CD8-positive, alpha-beta T cell (primary cell): ENCODE measurements at places on chromosomes 5 and 9.

DNA sequence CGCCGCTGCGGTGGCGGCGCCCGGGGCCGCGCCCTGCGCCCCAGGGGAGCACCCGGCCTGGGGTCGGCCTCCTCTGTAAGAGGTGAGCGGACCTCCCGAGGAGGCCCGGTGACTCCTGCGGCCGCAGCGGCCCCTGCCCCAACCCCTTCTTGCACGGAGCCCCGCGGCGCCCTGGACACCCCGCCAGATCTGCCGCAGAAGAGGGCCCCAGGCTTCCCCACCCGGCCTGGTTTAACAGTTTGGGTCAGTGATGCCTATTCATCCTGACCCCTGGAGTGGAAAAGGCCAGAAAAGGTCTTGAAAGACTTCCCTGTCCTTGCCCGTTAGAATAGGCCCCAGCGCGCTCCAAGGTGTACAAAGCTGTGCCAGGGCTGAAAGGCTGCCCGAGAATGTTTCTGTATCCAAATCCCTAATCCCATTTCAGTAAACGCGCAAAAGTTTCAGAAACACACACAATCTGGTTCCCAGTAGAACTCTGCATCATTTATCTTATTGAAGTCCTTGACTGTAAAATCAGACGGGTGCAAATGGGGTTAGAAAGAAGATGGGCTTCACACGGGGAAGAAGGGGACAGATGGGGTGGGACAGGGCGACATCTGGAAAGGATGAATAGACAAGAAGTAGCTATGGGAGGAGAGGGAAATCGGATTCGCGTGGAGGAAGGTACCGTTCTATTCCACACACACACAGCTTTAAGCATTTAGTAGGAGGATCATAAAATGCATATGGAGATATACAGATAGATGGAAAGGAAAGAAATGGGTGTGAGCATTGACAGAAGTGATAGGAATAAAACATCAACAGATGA lies 1.1 kb upstream of the SSBP2 start:
- DNase-seq = peak; percentile 4

DNA sequence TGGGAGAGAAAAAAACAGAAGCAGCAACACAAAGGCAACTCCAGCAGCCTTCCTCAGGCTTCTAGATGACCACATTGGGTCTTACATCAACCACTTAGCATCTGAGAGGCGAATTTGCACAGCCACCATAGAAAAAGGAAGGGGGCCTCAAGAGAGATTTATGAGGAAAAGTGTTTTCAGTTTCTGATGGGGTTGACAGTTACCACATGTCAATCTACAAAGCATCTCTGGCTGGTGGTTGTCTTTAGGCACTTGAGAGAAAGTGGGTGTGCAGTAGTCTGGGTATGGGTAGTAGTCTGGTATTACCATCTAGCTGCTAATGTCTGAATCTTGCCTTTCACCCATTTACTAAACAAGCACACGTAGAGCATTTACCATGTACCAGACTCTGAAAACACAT lies 137.5 kb downstream of the BAAT start:
- no peak for DNase-seq

GRCh38 chr5:98962587-98962986 lies 33.8 kb upstream of the CHD1 start:
- DNase-seq = no peak

- no peak for DNase-seq
These were observed 3.9 kb upstream of the PLPP1 start for GRCh38 chr5:55538661-55539060.

DNA sequence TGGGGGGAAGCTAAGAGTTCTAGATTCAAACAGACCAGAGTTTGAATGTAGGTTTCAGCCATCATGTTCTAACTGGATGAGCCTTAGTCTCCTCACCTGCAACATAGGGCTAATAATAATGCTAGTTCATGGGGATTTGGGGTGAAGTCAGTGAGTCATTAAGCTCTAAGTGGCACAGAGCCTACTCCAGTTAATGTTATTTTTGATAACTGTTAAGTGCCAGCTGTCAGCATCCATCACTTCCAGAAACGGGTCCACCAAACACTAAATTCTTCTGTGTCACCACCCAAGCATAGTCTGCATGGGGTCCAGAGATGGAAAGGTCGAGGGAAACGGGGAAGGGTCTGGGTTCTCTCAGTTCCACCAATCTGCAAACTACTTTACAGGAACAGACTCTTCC lies 1.8 kb upstream of the TSC1 start:
- no peak for DNase-seq

DNA sequence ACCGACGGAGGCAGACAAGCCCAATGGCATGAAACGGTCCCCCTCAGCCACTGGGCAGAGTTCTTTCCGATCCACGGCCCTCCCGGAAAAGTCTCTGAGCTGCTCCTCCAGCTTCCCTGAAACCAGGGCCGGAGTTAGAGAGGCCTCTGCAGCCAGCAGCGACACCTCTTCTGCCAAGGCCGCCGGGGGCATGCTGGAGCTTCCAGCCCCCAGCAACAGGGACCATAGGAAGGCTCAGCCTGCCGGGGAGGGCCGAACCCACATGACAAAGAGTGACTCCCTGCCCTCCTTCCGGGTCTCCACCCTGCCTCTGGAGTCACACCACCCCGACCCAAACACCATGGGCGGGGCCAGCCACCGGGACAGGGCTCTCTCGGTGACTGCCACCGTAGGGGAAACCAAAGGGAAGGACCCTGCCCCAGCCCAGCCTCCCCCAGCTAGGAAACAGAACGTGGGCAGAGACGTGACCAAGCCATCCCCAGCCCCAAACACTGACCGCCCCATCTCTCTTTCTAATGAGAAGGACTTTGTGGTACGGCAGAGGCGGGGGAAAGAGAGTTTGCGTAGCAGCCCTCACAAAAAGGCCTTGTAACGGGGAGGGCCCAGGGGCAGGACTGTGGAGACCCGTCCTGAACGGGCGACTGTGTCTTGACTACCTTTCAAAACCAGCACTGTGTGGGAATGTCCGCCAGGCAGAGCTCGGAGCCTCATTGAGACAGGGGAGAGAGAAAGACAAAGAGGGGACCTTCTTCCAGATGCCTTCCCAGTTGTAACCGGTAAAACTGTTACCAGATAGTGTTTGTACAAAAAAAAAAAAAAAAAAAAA lies 29.9 kb downstream of the CD180 start:
- peak; percentile 77 for DNase-seq

DNA sequence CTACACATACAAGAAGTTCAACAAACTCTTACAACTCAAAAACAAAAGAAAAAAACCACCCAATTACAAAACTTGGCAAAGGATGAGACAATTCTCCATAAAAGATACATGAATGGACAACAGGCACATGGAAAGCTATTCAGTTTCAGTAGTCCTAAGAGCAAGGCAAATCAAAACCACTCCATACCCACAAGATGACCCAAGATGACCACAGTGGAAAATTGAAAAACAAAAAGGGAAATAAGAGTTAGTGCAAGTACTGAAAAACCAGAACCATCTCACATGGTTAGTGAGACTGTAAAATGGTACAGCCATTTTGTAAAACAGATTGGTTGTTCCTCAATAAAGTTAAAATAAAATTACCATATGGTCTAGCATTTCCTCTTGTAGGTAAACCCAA lies 287.1 kb upstream of the CDH9 start:
- DNase-seq = no peak

GRCh38 chr5:168865968-168866367 lies 286.8 kb upstream of the PANK3 start:
- no peak for DNase-seq

DNA sequence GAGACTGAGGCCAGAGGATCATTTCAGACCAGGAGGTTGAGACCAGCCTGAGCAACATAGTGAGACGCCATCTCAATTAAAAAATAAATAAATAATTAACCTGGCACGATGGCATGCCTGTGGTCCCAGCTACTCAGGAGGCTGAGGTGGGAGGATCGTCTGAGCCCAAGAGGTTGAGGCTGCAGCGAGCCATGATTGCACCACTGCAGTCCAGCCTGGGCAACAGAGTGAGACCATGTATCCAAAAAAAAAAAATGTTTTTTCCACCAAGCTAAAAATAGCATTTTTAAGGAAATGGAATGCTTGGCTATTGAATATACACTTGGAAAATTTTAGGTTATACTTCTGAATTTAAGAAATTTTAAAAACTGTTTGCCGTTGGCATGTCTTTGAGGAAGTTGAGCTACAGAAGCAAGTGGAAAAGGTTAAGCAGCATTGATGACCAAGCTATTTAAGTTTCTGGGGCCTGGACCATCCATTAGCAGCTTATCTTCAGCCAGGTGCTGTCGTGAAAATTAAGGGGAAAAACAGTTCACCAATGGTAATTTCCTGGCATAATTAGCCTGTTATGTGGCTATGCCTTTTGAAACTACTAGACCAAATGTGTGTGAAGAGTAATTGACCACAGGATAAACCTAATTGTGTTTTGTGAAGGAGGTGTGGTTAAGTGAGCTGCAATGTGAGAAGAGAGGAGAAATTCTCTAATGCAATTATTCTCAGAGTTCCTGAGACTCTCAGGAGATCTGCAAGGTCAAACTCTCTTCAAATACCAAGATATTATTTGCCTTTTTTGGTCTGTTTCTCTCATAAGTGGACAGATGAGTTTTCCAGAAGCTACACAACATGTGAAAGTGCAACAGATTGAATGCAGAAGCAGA lies 21.0 kb downstream of the F2R start:
- DNase-seq = no peak

- DNase-seq = no peak
These were observed 206.4 kb upstream of the EGFLAM start for GRCh38 chr5:38051711-38052511.

GRCh38 chr5:893137-893506 lies 438 bp downstream of the TRIP13 start:
- no peak for DNase-seq

DNA sequence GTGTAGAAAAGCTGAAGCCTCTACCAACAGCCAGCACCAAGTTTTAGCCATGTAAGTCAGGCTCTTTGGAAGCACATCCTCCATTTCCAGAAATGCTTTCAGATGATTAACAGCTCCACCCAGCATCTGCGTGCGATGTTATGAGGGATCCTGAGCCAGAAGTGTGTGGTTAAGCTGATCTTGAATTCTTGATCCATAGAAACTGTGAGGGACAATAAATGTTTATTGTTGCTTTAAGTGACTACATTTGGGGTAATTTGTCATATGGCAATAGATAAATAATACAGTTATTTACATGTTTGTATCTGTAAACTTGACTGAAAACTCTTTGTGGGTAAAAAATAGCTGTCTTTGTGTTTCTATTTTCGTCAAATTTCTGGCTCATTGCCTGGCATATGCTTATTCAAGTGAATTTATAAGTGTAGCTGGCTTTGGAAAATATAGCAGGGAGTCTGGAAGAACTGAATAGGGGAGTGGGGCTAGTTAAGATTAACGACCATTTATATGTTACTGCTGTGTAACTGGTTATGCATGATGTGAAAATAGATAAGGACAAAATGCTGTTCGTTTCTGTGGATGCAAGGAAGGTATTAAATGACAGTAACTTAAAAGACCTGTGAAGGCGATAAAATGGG lies 234.1 kb downstream of the LRRC70 start:
- no peak for DNase-seq

- DNase-seq = no peak
These were observed 7.7 kb upstream of the SLC35D2 start for GRCh38 chr9:96391021-96391765.

DNA sequence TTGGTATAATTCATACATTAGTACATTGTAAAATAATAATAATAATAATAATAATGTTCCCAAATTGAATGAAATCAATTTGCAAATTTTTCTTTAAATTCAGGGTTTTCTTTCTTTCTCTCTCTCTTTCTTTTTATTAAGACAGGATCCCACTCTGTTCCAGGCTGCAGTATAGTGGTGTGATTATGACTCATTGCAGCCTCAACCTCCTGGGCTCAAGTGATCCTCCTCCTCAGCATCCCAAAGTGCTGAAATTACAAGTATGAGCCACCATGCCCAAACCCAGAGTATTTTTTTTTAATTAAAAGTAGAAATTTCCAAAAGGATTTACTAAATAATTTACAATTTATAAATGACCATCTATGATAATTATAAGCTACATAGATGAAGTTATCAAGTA lies 117.7 kb downstream of the HOMER1 start:
- no peak for DNase-seq

DNA sequence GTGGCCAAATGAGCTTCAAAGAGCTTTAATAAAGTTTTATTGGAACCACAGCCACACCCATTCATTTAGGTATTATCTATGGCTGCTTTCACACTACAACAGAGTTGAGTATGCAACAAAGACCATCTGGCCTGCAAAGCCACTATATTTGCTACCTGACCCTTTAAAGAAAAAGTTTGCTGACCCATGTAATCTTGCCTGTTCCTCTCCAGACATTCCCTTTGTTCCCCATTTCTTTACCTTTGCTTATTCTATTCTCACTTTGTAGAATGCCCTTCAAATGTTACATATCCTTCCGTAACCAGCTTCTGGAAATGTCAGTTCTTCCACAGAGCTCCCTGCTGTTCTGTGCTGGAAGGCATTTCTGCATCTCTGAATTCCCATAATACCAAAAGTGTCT lies 320.2 kb downstream of the TLE1 start:
- no peak for DNase-seq

GRCh38 chr9:77251050-77251449 lies 73.7 kb downstream of the VPS13A start:
- no peak for DNase-seq

- no peak for DNase-seq
These were observed 14.2 kb upstream of the FRRS1L start for GRCh38 chr9:109181284-109181683.

- DNase-seq = no peak
These were observed 191.8 kb downstream of the MELK start for GRCh38 chr9:36764364-36765076.

- no peak for DNase-seq
These were observed 520 bp downstream of the CCIN start for GRCh38 chr9:36169708-36170107.

- no peak for DNase-seq
These were observed 70.5 kb downstream of the CDKN2A start for GRCh38 chr9:21923694-21924093.
